ENCODE measurements at places on chromosomes 1 and 21.

DNA sequence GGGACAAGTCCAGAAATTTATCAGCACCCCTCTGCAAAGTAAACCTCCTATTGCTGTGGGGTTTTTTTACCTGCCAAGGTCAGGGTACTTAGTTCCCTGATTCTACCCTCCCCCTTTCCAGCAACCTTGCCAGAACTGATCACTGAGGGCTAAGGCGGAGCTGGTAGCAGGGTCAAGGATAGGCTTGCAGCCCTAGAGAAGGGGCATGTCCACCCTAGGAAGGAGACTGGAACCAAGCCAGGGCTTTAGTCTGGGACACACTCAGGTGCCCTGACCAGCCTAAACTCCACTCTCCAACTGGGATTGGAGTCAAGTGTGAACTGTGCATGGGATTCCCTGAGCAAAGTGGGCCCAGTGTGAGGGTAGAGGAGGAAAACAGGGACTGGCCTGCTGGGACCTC lies 6.5 kb upstream of the SLC26A9 start:
- no peak for DNase-seq

DNA sequence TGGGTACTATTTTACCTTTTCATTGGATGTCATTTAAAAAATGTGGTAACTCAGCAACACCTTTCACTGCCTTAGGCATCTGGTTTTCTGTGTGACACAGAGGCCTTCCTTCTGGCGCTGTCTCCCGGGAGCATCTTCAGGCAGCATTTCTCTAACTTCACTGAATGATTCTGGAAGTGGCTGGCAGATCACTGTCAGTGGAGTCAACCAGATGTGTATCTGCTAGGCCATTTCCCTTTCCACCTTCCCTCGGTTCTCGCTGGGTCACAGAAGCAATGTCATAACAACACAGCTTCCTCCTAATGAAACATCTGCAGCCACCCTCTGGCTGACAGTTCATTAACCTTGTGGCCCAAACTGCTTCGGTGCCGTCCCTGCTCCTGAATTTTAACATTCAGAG lies 137.8 kb downstream of the KIF26B start:
- no peak for DNase-seq

DNA sequence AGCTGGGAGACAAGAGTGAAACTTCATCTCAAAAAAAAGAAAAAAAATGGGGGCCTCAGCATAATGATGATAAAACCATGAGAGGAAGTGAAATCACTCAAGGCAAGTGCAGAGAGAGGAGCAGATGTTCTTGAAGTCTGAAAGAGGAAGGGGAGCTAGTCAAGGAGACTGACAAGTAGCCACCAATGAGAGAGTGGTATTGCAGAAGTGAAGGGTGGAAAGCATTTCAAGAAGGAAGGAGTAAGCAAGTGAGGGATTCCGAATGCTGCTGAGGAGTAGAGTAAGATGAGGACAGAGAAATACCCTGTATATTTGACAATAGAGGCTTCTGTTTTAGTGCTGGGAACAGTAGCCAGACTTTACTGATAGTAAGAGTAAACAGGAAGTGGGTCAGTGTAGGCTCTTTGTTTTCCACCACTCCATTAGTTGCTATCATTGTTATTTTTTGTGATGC lies 2.9 kb downstream of the TATDN3 start:
- no peak for DNase-seq

DNA sequence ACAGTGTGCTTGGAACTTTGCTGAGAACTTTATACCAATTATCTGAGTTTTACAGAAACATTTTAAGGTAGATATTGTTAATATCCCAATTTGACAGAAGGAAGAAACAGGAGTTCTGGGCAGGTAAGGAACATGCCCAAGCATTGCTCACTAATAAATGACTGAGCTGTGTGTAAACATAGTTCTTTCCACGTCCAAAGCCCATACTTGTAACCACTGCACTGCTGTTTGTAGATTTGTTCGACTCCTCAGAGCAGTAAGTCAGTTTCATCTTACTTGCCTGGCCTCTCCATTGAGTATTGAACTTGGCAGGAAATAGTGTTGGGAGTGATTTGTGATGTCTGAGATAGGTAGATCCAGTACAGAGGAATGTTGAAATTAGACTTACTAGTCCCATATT lies 335.1 kb downstream of the KIF26B start:
- no peak for DNase-seq

DNA sequence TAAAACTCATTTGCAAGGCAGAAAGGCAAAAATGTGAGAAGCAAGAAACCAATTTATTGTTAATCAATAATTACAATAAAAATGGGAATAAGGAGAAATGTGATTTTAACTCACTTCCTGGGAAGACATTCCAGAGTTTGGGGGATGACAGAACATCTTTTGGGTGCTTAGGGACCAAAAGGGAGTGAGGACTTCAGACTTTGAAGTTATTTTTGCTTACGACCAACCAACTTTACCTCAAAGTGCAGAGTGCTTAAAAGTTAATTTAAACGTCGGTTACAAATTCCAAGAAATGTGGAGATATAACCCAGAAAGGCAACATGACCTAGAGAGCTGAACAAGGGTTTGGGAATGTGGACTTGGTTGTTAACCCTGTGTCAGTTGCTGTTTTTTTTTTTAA lies 234.5 kb upstream of the C1orf105 start:
- no peak for DNase-seq
